Activated gamma-delta T cell treated with Interleukin-2 at 50 U/mL for 16 hours (primary cell): ENCODE measurements at places on chromosomes 2 and 18.

- DNase-seq, result no peak
These were observed 115.5 kb downstream of the LAMA1 start for GRCh38 chr18:7002107-7002506.

DNA sequence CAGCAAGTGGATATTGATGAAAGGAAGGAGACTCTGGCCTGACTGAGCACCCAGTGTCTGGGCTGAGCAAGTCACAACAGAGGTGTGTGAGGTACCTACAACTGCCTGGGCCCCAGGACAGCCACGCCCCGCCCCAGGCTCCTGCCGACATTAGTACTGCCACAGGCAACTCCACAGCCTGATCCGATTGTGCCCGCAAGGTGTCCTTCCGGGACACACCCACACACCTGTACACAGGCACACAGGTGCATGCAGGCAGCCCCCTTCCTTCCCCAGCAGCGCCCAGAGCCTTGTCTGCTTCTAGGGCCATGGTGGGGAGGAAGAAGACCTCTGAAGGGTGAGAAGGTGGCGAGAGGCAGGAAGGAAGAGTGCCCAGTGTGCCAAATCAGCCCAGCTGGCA lies 83.6 kb downstream of the TNS1 start:
- no peak for DNase-seq

- no peak for DNase-seq
These were observed 6.7 kb upstream of the COMMD1 start for GRCh38 chr2:61898810-61899209.

DNA sequence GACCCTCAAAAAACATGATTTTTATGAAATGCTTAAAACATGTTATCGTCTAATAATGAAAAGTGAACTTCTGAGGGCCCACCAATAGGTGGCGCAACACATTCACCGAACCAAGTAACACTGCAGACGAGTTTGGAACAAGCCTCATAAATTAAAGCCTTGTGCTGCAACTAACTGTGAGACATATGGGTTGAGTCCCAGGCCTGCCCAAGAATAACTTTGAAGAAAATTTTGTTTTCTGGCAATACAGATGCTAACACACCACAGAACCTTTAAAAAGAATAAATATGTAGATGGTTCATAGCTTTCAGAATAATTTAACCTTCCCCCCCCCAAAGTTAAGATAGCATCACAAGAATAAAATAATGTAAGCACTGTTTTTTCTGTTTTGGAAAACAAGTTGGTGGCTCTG lies 285.9 kb downstream of the RNF144A start:
- peak; percentile 60 for DNase-seq
